ENCODE measurements at places on chromosomes 3 and 15. TPM values are rescaled to one million over a fixed set of nuclear protein-coding genes. Genes with fewer than 3 reads are reported as not detected.

NDN gene
- 173 TPM for polyA plus RNA-seq

- no peak for DNase-seq
Measured at GRCh38 chr3:124142389-124142970, 150.6 kb upstream of the ROPN1 start.

HESX1 gene
- polyA plus RNA-seq = 1.7 TPM

DNA sequence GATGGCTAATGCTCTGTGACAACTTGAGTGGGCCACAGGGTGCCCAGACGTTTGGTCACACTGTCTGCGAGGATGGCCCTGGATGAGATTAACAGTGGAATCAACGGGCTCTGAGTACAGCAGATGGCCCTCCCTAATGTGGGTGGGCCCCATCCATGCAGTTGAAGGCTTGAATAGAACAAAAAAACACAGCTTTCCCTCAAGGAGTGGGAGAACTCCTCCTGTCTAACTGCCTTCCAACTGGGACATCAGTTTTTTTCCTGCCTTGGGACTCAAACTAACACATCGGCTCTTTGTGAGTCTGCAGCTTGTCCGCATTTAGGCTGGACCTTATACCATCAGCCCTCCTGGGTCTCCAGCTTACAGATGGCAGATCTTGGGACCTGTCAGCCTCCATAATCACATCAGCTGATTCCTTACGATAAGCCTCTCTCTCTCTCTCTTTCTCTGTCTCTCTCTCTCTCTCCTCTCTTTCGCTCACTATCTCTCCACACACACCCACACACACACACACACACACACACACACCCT, 20.8 kb downstream of the FAM174B start:
- no peak for DNase-seq

DNA sequence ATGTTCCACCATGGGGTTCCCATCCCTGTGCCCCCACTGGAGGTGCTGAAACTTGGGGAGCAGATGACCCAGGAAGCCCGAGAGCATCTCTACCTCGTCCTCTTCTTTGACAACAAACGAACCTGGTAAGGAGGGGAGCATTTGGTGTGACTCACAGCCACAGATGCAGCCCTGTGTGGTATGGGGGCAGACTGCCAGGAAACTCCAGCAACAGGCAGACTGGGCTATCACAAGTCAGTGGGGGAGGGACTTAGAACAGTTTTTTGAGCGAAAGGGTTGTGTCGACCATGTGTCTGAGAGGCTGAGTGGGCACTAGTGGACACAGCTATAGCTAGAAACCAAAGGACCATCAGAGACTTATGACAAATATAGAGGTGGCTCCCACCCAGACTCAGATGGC, 3.4 kb upstream of the OGG1 start:
- DNase-seq = no peak

DNA sequence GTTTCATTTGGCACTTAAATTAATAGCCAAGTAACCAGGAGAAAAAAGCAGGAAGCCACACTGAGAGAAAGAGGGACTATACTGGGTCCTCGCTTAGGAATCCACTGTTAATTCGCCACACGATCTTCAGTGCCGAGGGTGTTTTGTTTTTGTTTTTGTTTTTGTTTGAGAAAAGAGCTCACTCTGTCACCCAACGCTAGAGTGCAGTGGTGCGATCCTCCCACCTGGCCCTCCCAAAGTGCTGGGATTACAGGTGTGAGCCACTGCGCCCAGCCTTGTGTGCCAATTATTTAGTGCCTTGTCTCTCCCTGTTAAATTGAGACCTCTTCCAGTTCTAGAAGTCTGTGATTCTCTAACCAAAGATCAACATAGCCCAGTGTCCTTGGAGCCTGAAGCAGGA, 53.8 kb upstream of the TPM1 start:
- DNase-seq = no peak

KLF15 gene
- 0.66 TPM for polyA plus RNA-seq

WNT5A gene
- 22.7 TPM for polyA plus RNA-seq

- DNase-seq = no peak
Measured at GRCh38 chr15:88223084-88223483, 33.5 kb downstream of the NTRK3 start.

ZBED2 gene
- polyA plus RNA-seq = 0.07 TPM

GRCh38 chr3:140532793-140533330, 145.0 kb upstream of the TRIM42 start:
- DNase-seq = no peak

SCN11A gene
- polyA plus RNA-seq = 6.4 TPM

- no peak for DNase-seq
Measured at GRCh38 chr3:48369693-48370332, 2.2 kb upstream of the FBXW12 start.

- peak; percentile 3 for DNase-seq
Measured at GRCh38 chr3:66854601-66855151, 143.4 kb upstream of the KBTBD8 start.

- DNase-seq = no peak
Measured at GRCh38 chr15:33448961-33449606, 138.3 kb downstream of the RYR3 start.

DNA sequence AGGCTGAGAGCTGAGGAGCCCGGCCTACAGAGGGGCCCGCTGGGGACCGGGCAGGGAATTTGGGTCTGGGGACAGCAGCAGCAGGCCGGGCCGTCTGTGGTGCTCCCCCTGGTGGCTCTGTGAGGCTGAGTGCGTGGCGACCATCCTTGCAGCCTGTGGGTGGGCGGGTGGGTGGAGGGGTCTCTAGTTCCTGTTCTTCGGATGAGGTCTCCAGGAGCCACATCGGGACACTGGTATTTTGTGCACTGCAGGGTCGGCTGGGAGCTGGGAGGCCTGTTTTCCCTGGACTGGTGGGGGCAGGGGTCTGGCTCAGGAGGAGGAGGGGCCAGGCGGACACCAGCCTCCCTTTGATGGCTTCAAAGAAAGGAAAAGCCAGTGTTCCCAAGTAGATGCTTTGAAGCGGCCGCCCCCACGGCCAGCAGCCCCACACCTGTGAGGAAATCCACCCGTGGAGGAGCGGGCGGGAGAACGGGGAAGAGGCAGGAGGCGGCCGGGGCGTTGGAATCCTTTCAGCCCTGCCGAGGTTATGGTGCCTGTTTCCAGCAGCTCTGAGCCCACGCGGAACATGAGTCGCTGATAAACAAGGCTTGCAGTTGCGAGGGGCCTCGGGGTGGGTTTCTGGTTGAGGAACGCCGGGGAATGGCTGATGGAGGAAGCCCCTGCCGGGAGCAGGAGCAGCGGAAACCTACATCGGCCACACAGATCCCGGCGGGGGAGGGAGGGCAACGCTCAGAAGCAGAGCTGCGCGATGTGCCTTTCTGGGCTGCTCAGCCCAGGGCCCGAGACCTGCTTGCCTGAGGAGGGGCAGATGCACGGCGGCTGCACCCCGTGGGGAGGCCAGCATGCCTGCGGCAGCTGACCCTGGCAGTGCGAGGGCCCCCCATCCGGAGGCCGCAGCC, 154.3 kb downstream of the NSMCE3 start:
- DNase-seq = no peak

ATR gene
- polyA plus RNA-seq = 11.0 TPM

GRCh38 chr15:66097151-66098021, 156.2 kb downstream of the MEGF11 start:
- DNase-seq = peak; percentile 15

- no peak for DNase-seq
Measured at GRCh38 chr3:29319262-29319661, 38.4 kb downstream of the RBMS3 start.

OR4F6 gene
- not detected for polyA plus RNA-seq

DNA sequence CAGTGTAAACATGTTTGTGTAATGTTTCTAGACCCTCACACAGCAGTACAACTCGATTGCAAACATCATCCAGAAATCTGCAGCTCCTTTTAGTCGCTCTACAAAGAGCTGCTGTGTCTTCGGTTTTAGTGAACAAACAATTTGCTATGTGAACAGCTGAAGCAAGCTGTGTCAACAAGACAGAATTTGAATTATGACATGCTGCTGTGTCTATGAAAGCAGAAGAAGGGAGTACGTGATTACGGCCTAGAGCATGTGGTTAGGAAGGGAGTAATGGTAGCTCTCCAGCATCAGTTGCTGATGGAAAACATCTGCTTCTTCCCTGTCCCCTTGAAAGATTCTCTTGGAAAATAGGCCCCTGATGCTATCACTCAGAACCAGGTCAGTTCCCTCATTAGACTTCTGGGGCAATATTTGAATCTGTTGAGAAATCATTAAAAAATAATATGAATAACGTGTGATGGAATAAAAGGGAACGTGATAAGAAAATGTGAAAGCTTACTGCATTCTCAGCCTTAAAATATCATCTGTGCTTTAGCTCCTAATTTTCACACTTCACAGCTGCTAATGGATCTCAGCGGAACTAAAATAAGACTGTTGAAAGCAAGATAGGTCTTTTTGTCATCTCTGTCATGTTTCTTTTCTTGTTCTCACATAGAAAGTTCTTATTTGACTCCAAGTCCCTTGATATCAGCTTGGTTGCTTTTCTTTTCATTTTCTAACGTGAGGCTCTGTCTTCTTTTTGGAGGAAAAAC, 891.5 kb downstream of the ROBO2 start:
- peak; percentile 22 for DNase-seq

DNA sequence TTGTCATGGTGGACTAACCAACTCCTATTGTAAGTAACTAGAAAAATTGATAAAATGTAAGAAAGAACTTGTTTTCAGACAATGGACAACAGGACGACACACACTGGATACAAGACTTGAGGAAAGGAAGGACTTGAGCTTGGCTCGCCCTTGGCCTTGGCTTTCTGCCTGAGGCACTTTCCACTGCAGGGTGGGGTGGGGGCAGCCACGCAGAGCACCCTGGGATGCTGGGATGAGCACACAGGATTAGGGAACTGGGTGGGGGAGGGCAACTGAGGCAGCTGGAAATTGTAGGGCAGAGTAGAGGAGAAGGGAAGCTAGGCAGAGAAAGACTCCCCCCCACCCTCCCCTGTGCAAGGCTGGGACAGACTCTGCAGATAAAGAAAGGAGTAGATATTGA, 25.5 kb upstream of the HHATL start:
- DNase-seq = no peak

- peak; percentile 51 for DNase-seq
Measured at GRCh38 chr3:38454884-38455638, 1.4 kb downstream of the ACVR2B start.

KLHL40 gene
- polyA plus RNA-seq = 138 TPM

DNA sequence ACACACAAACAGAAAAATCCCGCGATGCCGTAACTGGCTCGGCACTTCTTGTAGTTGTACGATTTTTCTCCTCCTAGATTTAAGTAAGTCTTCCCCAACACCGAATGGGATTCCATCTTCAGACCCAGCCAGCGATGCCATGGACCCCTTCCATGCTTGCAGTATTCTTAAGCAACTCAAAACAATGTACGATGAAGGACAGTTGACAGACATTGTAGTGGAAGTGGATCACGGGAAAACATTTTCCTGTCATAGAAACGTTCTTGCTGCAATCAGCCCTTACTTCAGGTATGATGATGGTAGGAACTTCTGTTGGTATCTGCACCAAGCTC, 763 bp downstream of the KBTBD8 start:
- no peak for DNase-seq

GRCh38 chr3:13251166-13251903, 168.8 kb downstream of the NUP210 start:
- no peak for DNase-seq

DNA sequence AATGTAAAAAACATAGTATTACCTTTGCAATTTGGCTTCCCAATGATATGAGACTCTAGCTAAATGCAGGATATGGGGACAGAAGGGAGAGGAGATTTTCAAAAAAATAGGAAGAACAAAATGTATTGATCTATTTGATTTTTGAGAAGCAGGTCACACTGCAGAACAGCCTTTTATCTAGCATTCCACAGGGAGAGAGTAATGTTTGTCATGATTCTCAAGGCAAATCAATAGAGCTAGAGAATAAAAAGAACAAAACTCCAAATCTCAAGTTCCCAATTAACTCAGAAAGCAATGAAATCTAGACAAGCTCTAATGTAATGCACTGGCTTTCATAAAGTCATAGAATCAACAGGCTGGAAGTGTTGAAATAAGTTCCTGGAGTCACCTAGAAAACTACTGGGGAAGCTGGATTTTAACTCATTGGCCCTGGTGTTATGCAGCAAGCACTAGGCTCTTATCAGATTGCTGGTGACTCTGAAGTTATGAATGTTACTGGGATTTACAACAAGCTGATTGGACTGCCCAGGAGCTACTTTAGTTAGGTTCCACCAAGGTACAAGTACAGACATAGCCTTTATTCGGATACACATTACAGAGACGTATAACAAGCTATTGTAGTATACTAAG, 442.8 kb downstream of the FGF12 start:
- no peak for DNase-seq

GRCh38 chr15:68566377-68566954, 12.3 kb upstream of the CORO2B start:
- no peak for DNase-seq

SPESP1 gene
- polyA plus RNA-seq = 3.5 TPM

GPR62 gene
- 0.38 TPM for polyA plus RNA-seq

DNA sequence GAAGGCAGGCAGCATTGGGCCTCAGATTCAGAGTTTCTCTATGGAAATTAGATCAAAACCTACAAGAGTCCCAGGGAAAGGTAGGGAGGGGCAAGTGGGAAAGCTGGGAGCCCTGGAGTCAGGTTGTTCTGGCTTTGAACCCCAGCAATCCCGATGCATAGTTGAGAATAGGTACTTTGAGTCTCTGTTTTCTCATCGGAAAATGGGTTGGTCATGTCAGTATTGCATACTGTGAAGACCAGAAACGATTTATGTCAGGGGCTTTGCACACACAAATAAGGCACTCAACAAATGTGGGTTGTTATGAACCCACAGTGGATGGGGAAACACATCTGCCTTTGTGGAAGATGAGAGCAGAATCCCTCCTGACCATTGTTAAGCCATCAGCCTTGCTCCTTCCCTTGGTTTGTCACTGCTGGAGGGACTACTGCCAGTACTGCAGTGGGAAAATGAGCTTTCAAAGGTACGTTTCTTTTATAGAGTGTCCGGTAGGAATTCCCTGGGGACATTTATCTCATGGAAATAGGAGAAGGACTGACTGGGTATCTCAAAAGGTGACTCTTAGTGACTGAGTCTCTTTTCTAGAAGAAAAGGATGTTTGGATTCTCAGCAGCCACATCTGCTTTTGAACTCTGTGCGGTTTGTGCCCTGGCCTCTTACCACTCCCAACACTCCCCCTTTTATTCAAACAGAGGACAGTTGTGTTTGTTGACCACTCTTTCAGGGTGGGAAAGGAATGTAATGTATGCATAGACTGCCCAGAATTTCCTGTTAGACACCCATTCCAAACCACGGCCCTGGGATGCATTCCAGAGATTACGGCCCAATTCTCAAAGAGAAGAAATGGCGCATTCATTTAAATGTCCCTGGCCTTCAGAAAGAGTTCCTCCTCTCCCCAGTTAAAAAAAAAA, 54.6 kb upstream of the VILL start:
- peak; percentile 63 for DNase-seq

DNA sequence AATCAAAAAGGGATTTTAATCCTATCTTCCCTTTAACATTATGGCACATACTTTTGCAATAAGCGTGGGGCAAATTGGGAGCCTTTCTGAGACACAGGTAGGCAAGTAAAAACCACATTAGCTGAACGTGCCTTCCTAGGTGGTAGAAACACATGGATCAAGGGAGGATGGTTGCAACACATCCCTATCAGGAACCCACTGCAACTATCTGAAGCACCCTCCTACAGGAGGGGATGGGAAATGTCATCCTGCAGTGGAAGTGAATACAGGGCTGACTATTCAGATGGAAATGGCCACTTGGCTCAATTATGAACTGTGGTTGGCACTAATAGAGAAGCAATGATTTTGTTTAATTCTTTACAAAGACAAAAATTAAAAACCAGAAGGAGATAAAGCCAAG, 826.3 kb downstream of the FHIT start:
- DNase-seq = no peak

RETNLB gene
- not detected for polyA plus RNA-seq

GREM1 gene
- polyA plus RNA-seq = 2.1 TPM

TMCO5A gene
- polyA plus RNA-seq = not detected

Data from muscle of back (tissue), 13 donors.